Calu3 (cell line): ENCODE measurements at places on chromosomes 7 and 10. TPM values are rescaled to one million over a fixed set of nuclear protein-coding genes. Genes with fewer than 3 reads are reported as not detected.

Gene ANKRD30A
- total RNA-seq: 0.10 TPM in 1 of 2 replicates, not detected in the other

Gene PRSS37
- total RNA-seq: not detected in 2 replicates

Gene PDK4
- total RNA-seq: 6.5 and 7.1 TPM in 2 replicates

Gene CPXM2
- not detected in 2 replicates for total RNA-seq

Gene SYCE1
- not detected in 2 replicates for total RNA-seq

- H3K4me1 ChIP-seq: no peaks in the 10 kb centered on the region
- no peak overlapping the region for H3K4me3 ChIP-seq
- no peaks in the 10 kb centered on the region for H3K27me3 ChIP-seq
- H3K27ac ChIP-seq: no peak overlapping the region
These were observed 36.9 kb downstream of the CAPZA2 start for GRCh38 chr7:116899308-116899707.

DNA sequence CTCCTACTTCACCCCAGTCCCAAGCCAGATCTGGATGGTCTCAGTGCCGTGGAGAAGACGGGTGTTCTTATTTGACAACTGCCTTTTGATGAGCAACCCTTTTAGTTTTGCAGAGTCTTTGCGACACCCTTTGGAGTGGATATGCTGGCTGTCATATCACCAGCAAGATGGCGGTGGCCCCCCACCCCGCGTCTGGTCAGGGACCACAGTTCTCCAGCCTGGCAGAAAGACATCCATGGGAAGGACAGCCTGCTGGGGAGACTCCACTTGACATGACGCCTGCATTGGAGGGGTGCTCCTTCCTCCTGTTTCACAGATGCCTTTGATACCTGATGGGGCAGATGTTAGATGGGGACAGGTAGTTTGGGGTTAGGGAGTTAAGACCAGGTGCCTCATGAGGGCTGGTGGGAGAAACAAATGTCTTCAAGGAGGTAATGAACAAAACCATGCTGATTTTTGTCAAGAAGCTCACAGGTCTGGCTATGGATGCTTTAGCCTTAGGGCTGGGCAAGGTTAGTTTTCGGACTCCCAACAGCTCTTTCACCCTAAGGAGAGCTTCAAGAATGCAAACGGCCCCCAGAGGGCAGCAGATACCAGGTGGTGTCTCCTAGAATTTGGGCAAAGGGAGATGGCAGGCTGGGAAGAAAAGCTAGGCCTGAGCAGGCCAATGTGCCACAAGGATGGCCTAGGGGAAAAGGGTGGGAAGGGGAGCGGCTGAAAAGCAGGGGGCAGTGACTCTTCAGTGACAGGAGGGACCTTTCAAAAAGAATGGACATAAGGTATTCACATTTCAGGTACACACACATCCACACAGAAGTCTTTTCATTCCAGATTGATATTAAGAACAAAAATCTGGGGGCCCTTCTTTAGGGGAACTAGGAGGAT lies 95.2 kb downstream of the CLEC2L start:
- no peaks in the 10 kb centered on the region for H3K27me3 ChIP-seq
- peaks cover 12% of the 10 kb centered on the region for H3K36me3 ChIP-seq
- no peak overlapping the region for H3K4me3 ChIP-seq
- H3K27ac ChIP-seq: no peak overlapping the region
- no peaks in the 10 kb centered on the region for H3K4me1 ChIP-seq

DNA sequence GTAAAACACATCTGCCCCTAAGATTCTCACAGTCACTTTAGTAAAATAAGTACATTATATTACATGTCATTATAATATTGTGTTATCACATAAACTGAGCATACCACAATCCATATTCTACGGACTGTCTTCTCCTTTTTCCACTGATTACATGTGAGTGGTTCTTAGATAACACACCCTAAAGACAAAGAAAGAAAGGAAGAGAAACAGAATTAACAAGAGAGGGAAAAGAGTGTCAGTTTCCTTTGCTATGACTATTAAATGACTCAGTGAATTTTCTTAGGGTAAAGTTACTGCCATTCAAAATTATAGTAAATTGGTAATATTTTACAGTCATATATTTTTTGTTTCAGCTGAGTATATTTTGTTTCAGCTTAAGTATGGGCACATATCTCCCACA lies 268.3 kb downstream of the TWIST1 start:
- H3K27me3 ChIP-seq: no peaks in the 10 kb centered on the region
- no peak overlapping the region for H3K27ac ChIP-seq
- no peak for DNase-seq
- H3K4me3 ChIP-seq: no peak overlapping the region

DNA sequence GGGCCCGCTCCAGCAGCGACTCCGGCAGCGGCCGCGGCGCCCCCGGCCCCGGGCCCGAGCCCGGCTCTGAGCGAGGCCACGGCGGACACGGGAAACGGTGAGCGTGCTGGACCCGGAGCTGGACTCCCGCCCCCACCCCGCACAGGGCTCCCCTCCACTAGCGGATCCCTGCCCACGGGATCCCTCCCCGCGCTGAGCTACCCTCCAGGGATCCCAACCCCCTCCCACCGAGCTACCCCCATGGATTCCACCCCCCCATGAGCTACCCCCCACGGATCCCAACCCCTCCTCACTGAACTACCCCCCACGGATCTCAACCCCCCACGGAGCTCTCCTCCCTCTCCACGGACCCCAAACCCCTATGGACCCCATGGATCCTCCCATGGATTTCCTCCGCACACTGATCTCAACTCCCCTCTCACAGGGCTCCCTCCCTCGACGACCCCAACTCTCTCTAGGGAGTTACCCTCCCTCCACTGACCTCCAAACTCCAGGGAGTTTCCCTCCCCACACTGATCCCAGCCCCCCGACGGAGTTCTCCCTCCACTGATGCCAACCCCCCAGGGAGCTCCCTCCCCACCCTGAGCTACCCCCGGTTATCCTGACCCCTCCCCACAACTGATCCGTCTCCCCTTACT lies 20.6 kb upstream of the HSPB1 start:
- no peak overlapping the region for H3K27ac ChIP-seq
- H3K36me3 ChIP-seq: no peaks in the 10 kb centered on the region
- H3K4me1 ChIP-seq: peaks cover 10% of the 10 kb centered on the region
- peak overlapping the region; percentile 60 for H3K4me3 ChIP-seq

DNA sequence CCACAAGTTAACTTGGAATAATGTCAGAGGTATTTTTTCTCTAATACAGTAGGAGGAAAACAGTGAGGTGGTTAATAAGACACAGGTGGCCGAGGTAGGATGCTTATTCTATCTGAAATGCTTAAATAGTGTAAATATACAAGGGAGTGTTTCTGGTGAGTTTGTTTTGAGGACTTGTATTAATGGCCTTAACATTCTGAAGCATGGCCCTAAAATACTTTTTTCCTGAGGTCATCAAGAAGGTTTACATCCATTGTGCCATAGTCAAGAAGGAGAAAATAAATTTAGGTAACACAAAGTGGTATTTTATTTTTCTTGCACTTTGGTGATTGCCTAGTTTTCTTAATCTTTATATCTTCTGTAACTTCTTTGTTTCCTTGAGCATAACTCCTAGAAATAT lies 18.8 kb downstream of the GNAI1 start:
- no peak for DNase-seq
- H3K27ac ChIP-seq: no peak overlapping the region
- H3K4me1 ChIP-seq: peaks cover 20% of the 10 kb centered on the region
- H3K36me3 ChIP-seq: no peaks in the 10 kb centered on the region

DNA sequence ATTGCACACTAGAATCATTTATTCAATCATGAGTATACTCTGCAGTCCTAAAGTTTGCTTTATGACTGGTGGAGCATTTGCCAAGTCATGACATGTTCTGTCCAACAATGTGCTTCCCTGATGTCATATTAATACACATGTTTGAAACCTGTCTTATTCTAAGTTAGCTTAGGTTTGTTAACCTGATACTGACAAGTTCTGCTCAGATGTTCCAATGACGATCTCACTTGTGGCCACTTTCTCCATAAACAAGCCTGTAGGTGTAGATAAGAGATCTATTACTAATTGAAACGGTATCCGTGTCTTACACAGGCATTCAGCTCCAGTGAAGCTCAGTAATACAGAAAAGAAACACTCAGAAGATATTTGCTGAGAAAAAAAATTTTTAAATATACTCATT lies 64.9 kb downstream of the GPR37 start:
- no peaks in the 10 kb centered on the region for H3K4me1 ChIP-seq
- no peak overlapping the region for H3K4me3 ChIP-seq
- H3K27me3 ChIP-seq: no peaks in the 10 kb centered on the region
- DNase-seq: no peak
- no peaks in the 10 kb centered on the region for H3K36me3 ChIP-seq

GRCh38 chr10:23768281-23768680 lies 329.4 kb downstream of the OTUD1 start:
- DNase-seq: no peak
- no peak overlapping the region for H3K27ac ChIP-seq
- no peaks in the 10 kb centered on the region for H3K4me1 ChIP-seq
- H3K4me3 ChIP-seq: no peak overlapping the region

DNA sequence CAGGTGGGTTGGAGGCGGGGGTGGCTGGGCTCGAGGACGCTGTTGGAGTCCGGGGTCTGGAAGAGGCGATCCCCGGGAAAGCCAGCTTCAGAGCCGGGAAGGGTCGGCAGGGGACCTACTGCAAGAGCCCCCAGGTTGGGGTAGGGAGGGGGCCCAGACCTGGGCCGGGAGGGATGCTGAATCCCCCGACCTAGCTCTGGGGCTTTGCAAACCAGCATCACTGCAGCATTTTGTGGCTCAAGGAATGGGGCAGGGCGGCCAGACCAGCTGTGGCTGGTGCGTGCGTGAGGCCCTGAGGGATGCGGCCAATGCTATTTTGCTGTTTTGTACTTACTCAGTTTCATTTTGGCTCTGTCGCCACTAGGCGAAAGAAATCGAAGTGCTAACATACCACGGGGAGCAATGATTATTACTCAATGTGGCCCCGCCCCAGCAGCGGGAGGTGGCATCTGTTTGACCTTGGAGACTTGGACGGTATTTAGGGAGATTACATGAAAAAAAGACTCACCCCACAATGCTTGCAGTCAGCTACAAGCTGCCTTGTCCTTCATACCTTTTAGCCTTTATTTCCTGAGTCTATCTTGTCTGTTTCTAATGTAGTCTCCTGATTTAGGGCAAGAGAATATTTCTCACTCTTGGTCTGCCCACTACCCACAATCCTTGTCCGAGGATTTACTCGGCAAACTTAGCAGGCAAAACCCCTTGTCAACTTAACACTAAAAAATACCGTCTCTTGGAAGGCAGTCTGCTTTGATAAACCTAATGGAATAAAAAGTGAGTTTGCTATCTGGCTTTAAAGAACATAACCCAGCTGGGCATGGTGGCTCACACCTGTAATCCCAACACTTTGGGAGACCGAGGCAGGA lies 16.2 kb downstream of the HSPB1 start:
- H3K27ac ChIP-seq: peak overlapping the region; percentile 11
- peak; percentile 62 for DNase-seq
- peaks cover 40% of the 10 kb centered on the region for H3K36me3 ChIP-seq
- H3K27me3 ChIP-seq: no peaks in the 10 kb centered on the region
- peaks cover 16% of the 10 kb centered on the region for H3K4me1 ChIP-seq

GRCh38 chr10:124238367-124238766 lies 145.0 kb upstream of the CHST15 start:
- no peak overlapping the region for H3K27ac ChIP-seq
- DNase-seq: no peak
- H3K27me3 ChIP-seq: peaks cover 37% of the 10 kb centered on the region
- no peaks in the 10 kb centered on the region for H3K4me1 ChIP-seq
- no peaks in the 10 kb centered on the region for H3K36me3 ChIP-seq

GRCh38 chr7:102222445-102222844 lies 64.2 kb upstream of the SH2B2 start:
- DNase-seq: no peak
- H3K4me3 ChIP-seq: no peak overlapping the region
- H3K4me1 ChIP-seq: no peaks in the 10 kb centered on the region
- no peak overlapping the region for H3K27ac ChIP-seq

DNA sequence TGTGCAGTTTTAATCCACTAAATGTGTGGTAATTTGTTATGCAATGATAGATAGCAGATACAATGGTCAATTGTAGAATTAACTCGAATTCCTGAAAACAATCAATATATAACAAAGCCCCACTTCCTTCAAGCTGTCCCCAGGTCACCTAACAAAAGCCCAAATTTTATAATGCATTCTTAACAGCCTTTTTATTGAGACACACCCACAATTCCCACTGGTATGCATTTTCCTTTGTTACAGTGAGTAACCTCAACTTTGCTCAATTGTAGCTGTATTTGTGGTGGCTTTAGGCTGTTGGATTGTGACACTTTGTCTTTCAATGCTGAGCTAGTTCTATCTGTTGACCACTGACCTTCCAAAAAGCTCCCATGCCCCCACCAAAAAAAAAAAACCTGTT lies 279.8 kb upstream of the CACNA2D1 start:
- DNase-seq: no peak
- no peaks in the 10 kb centered on the region for H3K27me3 ChIP-seq
- H3K36me3 ChIP-seq: no peaks in the 10 kb centered on the region
- no peak overlapping the region for H3K4me3 ChIP-seq
- H3K27ac ChIP-seq: no peak overlapping the region
- peaks cover 14% of the 10 kb centered on the region for H3K4me1 ChIP-seq

DNA sequence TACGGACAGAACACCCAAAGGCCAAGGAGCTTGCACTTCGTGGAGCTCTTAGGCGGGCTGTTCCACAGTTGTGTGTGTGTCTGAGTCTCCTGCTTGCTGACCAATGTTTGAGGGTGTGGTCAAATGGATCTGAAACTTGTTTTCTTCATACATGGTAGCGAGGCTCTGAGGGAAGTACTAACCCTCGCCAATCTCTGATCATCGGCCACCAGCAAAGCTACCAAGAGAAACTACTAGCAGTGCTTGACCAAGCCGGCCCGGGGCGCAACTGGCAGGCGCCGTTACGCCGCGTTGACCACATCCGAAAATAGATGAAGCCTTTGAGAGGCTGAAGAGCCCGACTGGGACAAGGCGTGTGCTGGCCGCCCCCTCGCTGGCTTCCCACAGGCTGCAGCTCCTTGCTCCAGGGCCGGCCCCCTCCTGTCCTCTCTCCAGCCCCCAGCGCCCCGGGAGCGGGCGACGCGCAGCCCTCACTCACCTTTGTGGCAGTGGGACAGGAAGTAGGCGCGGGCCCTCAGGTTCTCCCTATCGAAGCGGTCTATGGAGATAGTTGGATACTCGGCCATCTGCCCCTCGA lies 384 bp downstream of the DCLRE1C start:
- peak; percentile 60 for DNase-seq
- H3K4me3 ChIP-seq: peak overlapping the region; percentile 91
- peaks cover 32% of the 10 kb centered on the region for H3K36me3 ChIP-seq
- no peaks in the 10 kb centered on the region for H3K27me3 ChIP-seq

DNA sequence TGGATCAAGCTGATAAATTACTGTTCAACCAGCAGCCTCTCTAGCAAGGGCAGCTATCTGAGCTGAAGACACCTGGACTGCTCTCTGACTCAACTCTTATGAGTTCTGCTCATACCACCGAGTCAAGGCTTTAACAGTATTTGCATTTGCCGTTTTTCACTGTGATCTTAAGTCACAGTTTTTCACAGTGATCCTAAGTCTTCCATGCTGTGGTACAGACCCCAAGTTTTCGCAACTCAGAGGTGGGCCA lies 31.3 kb downstream of the PIP4K2A start:
- H3K4me1 ChIP-seq: peaks cover 42% of the 10 kb centered on the region
- H3K4me3 ChIP-seq: peak overlapping the region; percentile 45
- H3K27me3 ChIP-seq: no peaks in the 10 kb centered on the region
- DNase-seq: no peak
- no peaks in the 10 kb centered on the region for H3K36me3 ChIP-seq
- H3K27ac ChIP-seq: peak overlapping the region; percentile 56

- no peaks in the 10 kb centered on the region for H3K27me3 ChIP-seq
- peaks cover 7% of the 10 kb centered on the region for H3K4me1 ChIP-seq
These were observed 341.3 kb downstream of the ARL4A start for GRCh38 chr7:13028825-13029099.
